CD4-positive, alpha-beta T cell (primary cell): ENCODE measurements at places on chromosomes 5 and 9.

DNA sequence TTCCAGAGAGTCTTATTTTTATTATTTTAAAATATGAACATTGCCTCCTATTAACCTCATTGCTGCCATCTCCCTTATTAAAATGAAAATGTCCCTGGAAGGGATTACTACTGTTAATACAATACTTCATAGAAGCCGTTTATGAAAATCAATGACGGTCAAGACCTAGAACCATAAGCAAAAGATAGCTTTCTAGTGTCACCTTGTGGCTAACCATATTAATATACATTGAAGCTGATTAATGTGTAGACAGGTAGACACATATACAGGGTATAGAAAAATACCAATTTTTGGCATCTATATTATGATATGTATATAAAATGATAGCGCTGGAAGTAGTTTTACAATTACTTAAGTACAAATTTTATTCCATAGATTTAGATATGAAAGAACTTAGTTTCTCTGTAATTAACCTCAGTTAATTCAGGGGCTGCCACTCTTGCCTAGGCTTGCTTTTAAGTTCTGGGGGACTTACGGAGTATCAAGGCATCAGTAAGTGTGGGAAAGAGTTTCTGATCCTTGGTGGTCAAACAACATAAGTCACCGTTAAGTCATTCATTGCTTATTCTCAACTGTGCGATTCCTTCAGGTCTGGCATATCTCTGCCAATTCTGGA, 2.5 kb upstream of the YTHDC2 start:
- no peak for DNase-seq

DNA sequence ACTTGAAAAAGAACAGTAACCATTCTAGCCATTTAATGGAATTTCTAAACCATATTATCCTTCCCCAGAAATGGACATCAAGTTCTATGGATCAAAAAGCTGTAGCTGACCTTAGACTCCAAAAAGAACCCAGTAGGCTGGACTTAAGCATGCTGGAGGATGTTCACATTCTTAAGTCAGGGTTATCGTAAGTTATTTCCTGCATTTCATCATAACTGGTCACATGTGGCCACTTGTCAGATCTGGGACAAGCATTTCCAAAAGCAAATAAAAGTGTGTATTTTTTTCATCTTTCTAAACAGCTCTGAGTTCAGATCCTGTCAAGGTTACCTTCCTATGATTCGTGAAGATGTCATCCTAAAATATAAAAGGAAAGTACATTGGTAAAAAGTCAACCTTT, 274.5 kb upstream of the PTGER4 start:
- DNase-seq: no peak

- no peak for DNase-seq
Observed at GRCh38 chr5:61474746-61475145, 142.7 kb downstream of the ZSWIM6 start.

DNA sequence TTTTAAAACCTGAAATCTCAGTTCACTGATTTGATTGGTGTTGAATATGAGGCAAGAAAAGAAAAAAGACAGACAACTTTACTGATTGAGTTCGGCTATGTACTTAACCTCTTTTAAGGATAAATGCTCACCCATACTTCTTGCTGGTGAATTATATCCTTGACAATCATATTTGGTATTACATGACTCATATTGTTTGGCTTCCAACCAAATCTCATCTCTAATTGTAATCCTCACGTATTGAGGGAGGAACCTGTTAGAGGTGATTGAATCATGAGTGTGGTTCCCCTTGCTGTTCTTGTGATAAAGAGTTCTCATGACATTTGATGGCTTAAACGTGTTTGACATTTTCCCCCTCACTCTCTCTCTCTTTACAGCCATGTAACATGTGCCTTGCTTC, 255.6 kb upstream of the IZUMO3 start:
- no peak for DNase-seq

DNA sequence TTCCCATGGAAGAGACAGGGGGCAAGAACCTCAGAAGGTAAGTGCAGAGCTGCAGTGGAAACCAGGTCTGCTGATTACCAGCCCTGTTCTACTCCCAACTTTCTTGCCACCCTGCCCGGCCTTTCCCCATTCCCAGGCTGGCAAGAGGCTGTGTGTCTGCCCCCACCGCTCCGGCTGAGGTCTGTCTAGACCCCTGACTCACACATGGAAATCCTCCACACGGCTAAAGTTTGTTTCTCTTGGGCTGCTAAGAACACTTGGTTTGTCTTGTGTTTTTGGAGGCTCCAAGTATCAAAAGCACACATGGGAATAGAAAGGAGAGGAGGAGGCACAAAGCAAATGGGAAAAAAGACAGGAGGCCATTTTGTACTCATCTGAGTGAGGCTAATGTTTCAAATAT, 168.3 kb downstream of the GABBR2 start:
- no peak for DNase-seq
